ENCODE measurements at places on chromosomes 6 and 20.

GRCh38 chr6:41942067-41942851 lies 651 bp upstream of the CCND3 start:
- DNase-seq: no peak

DNA sequence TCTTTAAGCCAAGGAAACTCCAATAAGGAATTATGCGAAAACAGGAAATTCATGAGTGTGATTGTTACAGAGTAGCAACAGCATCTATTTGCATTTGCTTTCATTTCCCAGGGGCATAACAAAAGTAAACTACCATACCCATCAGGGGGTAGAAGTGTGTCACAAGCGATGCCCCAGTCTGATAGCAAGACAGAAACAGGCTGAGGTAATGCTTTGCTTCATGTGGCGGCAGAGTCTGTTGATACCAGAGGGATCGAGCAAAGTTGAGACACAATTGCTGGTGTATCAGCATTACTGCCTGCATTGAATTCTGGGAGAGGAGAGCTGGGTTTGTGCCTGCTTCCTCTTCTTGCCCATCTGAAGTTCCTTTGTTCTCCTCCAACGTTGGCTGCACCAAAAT lies 51.2 kb upstream of the LYRM2 start:
- DNase-seq: no peak

DNA sequence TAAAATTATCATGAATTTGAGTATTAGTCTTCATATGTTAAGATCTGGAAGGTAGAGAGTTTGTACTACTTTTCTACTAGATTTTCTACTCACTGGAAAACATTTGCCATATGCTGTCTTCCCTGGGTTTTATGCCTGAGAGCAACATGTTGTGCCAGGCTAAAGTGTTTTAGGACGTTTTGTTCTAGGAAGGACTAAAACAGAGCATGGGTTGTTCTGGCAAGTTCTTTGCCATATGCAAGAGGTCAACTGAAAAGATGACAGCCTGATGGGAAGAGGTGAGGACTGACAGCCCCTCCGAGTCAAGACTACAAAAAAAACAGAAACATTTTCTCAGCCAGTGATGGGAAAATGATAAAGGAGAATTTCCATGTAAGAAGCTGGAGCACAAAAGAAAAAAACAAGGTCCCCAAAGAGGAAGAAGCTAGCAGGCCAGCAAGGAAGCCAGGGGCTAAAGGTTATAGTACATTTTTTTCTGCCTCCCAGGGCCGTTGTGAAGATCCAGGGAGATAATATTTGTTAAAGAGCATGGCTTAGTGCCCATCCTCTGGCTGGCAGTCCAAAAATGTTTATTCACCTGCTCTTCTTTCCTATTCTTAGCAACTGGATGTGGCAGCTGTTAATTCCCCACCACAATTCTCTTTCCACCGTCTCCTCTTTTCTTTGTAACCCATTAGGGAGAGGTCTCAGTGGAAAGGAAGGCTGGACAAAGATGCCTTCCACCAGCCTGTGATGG lies 7.8 kb downstream of the SCGN start:
- DNase-seq: no peak

DNA sequence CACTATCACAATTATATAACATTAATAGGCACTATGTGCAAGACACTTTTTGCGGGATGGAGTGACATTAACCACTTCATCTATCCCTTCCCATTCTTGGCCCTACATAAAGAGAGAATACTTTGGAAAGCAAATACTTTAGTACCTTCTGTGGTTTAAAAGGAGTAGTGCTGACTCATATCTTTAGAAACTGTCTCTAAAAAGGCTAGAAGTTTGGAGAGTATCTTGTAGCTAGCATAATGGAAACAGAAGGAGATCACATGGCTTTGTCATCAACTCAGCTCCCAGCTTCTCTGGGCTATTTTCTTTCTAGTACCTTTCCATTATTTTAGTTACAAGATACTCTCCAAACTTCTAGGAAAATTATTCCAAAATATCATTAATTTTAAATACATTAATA lies 157.5 kb downstream of the ADGRG6 start:
- DNase-seq: no peak

DNA sequence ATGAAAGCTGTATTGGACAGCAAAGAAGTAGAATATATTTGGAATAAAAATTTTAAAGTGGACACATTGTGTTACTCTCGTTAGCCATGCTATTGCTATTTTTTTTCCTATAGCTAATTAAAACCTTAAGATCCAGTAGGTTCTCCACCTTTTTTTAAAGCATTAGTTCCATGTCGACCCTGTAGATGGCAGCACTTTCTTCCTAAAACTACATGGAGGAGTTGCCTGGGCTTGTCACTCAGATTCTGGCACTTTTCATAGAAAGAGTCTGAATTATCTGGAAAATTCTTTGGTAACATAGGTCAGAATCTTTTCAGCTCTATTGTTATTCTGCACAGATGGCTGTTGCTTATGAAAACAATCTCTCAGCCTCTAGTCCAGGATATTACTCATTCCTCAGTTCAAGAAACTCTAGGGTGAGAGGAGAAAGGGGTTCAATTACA lies 42.0 kb upstream of the ESR1 start:
- no peak for DNase-seq

DNA sequence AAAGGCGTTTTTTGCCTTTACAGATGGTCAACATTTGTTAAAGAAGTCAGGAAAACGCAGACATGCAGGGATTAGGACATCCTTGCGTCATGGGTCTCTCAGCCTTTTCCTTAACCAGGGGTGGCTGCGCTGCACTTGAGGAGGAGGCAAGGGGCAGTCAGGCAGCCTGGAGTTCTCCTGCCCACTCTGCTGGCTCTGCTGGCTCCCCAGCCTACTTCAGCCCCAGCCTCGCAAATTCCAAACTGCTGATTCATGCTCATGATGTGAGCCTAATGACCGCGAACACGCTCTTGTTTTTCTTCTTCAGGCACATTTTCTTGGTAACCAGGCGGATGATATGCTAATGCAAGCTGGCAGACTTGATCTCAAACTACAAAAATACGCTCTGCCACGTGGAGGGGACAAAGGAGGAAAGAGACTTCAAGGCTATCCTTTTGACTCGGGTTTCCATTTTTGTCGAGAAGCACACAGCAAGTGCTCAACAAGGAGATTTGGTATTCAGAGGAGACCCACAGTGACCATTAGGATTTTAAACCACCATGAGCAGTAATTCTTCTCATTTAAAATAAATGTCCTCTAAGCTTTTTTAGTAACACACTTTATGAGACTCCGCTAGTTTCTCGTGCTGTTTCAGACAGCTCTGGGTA lies 290.3 kb upstream of the STXBP5 start:
- no peak for DNase-seq

DNA sequence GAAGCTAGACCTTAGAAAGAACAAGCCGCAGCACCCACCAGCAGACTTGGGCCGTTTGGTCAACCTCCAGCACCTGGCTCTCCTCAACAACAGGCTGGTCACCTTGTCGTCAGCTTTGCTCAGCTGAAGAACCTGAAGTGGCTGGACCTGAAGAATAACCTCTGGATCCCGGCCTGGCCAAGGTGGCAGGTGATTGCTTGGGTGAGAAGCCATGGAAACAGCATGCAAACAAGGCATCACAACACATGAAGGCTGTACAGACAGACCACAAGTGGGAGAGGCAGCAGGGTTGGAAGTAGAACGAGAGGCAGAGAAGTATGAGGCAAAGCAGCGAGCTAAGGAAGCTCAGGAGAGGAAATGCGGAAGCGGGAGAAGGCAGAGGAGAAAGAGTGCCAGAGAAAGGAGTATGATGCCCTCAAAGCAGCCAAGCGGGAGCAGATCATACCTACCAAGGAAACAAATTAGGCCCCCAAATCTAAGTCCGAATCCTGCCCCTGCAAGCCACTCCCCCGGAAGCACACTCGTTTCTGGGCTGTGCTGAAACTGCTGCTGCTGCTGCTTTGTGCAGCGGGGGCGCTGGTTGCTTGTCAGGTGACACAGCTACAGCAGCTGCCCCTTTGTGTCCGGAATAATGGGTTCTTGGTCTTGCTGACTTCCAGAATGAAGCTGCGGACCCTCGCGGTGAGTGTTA lies 121.6 kb upstream of the LGSN start:
- no peak for DNase-seq

GRCh38 chr20:59223182-59223601 lies 59.6 kb downstream of the ZNF831 start:
- no peak for DNase-seq

DNA sequence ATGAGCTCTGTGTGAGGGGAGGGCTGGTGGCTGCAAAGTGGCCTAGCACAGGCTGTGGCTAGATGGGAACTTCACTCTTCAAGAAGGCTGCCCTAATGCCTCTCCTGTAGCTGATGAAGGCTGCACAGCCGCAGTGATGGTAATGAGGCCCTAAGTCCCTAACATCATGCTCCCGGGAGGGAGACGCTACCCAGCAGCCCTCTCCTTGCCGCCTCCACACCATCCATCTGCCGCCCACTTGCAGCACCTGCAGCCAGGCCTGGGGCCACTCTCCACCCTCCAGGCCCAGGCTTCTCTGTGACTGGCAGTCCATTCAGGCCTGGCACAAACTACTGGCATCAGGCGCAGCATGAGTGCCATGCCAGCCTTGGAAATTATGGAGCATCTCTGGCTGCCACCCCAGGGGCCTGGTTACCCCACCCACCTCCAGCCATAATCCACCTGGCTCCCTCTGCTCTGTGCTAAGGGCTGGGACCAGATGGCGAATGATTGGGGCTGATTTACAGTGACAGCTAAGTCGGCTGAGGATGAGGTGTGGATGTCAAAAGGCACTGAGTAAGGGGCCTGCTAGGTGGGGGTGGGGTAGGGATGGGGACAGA lies 284.2 kb downstream of the LRFN2 start:
- DNase-seq: no peak

DNA sequence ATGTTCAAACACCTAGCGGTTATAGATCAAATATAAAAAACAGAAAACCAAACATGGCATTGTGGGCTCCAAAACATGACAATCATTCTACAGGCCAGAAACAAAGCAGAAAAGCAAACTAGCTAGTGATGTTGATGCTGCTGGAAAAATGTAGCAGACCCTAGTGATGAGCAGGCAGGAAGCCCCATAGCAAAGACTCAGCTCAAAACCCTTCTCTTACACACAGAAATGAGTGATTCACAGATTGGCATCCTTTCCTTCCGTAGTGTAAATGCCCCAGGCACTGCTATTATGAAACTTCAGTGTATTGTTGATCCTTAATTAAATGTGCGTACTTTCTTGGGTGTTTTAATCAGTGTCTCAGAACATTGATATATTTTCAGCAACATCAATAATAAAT lies 425.1 kb downstream of the UTRN start:
- DNase-seq: no peak

DNA sequence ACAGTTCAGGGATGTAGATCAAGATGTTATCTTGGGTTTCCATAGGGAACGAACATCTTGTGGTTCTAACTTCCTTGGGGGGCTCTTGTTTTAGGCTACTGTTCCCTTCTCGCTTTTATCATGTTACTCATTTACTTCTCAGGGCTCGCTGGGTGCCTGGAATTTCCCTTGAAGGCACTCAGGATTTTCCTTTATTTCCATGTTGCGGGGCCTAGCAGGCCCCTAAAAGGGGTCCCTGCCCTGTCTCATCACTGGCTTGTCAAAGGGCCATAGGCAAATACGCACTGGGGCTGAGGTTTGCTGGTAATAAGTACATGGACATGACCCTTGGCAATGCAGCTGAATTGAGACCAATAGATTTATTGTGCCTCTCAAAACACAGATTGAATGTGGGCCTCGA lies 262.3 kb downstream of the CDH4 start:
- DNase-seq: no peak

DNA sequence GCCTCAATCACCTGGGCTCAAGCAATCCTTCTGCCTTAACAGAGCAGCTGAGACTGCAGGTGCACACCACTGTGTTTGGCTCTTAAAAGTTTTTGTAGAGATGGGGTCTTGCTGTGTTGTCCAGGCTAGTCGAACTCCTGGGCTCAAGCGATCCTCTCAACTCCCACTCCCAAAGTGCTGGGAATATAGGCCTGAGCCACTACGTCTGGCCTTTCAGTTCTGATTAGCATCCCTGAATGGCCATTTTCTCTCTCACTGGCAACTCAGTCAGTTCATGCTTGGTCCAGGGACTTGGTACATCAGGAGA lies 28.5 kb downstream of the DNMT3B start:
- DNase-seq: no peak

DNA sequence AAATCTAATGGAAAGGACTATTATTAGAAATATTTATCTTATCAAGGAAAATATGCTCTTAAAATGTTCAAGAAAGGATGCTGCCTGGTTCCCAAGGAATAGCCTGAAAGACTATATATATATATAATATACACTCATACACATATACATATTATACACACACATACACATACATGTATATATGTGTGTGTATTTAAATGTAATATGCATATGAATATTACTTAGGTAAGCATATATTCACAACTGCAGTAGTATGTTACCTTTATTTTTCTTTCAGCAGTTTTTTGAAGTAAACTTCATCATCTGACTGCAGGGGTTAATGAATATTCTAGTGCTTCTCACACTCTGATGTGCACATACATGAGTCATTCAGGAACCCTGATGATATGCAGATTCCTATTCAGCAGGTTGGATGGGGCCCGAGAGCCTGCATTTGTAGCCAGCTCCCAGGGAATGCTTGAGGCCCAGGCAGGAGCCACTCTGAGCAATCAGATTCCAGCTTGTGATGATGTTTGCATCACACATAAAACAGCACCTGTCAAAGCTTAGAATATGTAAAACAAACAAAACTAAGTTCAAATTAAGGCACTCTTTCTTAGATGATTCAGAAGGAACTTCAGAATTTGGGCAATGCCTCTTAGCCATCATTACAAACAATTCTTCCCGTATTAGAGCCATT lies 16.1 kb downstream of the MYLK4 start:
- no peak for DNase-seq

- DNase-seq: no peak
Observed at GRCh38 chr20:54716174-54716747, 240.9 kb downstream of the DOK5 start.

GRCh38 chr6:32050562-32050961 lies 12.3 kb downstream of the CYP21A2 start:
- DNase-seq: no peak

DNA sequence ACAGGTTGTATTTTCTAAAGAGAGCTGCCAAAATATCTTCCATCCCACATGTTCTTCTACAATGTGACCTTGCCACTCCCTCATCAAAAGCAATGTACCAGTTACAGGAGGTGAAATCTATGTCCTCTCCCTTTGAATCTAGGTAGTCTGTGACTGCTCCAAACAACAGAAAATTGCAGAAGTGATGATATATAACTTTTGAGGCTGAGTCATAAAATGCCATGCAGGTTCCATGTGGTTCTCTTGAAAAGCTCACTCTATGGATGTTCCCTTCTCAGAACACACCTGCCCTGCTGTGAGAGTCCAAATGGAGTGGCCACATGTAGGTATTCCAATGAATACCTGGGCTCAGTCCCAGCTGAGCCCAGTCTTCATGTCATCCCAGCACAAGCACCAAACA lies 16.9 kb upstream of the PHIP start:
- no peak for DNase-seq

DNA sequence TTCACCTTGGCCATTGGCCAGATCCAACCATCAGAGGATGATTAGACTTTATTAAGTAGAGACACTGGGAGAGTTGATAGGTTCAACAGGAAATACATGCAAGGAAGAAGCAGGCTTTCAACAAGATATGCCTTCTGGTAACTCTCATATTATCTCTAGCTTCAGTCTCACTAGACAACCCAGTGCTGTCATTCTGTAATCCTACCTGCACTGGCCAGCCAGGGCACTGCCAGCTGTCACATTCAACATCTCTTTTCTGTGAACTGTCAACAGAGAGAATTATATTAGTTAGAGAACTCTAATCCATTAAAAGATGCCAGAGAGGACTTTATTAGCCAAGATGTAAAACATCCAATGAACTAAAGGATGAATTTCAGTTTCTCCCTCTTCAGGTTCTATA lies 337.9 kb upstream of the JAG1 start:
- no peak for DNase-seq
